H54 (cell line): ENCODE measurements at places on chromosomes 5 and 9.

DNA sequence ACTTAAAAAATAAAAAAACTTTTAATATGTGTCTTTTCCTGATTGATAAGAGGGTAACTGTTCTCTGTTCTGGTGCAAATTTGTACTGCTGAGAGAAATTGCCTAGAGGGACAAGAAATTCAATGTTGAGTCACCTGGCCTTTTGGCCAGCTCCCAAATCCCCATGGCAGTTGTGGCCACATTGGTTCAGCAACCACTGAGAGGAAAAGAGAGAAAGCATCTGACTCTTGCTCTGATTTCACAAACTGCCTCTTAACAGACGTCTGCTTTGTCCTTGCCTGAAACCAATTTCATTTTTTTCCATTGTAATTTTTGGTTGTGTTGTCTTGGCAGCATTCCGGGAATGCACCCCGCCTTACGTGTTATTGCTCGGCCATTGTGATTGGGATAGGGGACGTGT, 42.4 kb downstream of the NTRK2 start:
- peak; percentile 19 for DNase-seq

DNA sequence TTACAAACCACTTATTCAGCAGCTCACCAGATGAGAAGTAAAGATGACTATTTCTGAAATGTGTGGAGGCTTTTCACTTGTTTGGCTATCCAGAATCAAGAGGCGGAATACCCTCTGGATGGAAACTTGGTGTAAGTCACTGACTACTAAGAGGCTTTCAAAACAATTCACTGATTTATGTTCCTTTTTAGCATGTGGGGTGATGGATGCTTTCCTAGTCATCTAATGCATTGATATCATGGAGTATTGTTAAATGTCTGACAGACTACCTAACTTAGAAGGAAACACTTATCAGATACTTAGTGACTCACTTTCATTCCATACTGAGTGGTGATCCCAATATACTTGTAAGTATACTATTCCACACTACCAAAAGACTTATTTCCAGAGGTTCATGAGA, 141.4 kb downstream of the PLK2 start:
- DNase-seq: no peak

DNA sequence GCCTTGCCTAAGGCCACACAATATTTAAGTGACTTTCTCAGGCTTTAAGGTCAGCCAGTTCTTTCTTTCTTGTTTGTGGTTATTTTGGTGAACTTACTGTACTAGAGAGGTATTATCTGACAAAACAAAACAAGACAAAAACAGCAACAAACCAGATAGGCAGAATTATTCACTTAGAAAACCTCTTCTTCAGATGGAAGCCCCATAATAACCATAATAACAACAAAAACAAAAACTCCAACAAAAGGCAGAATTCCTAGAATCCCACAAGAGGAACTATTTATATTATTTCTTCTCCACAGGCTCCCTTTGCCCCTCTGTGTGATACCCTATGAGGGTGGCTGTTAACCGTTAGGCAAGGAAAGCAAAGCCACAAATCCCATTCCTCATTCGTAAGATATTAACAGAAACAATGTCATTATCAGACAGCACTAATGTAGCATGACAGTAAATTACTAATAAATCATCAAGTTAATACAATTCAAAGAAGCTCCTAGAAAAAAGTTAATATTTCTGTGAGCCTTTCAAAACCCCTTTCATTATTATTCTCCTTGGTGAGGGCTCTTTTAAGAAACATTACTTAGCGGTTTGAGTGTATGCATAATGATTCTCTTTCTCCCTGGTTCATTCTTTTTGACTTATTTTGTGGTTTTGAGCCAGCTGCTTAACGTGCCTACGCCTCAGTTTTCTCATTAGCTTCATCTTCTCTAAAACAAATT, 274.9 kb downstream of the EFNA5 start:
- DNase-seq: no peak

- no peak for DNase-seq
These were observed 22.0 kb upstream of the FREM1 start for GRCh38 chr9:14932231-14932630.

- DNase-seq: no peak
These were observed 2.7 kb downstream of the LARP1 start for GRCh38 chr5:154757814-154758406.

- DNase-seq: no peak
These were observed 282.9 kb upstream of the WWC1 start for GRCh38 chr5:168008555-168008954.

- no peak for DNase-seq
These were observed 46.3 kb upstream of the TBC1D9B start for GRCh38 chr5:179953987-179954386.

DNA sequence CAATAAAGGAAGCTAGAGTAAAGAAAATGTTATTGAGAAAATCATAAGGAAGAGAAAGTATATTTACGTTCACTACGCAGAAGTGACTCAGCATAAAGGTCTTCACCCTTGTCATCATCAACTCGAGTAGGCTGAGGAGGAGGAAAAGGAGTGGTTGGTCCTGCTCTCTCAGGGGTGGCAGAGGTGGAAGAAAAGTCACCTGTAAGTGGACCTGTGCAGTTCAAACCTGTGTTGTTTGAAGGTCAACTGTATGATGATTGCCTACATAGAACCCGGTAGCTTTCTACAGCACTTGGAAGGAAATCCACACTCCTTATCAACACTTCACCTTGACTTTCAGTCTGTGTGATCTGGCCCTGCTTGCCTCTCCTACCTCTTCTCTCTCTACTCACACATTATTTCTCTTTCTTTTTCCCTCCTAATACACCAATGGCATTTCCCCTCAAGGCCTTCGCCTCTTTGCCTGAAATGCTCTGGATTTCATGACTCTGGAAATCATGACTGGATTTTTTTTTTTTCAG, 109.3 kb upstream of the CPEB4 start:
- no peak for DNase-seq

DNA sequence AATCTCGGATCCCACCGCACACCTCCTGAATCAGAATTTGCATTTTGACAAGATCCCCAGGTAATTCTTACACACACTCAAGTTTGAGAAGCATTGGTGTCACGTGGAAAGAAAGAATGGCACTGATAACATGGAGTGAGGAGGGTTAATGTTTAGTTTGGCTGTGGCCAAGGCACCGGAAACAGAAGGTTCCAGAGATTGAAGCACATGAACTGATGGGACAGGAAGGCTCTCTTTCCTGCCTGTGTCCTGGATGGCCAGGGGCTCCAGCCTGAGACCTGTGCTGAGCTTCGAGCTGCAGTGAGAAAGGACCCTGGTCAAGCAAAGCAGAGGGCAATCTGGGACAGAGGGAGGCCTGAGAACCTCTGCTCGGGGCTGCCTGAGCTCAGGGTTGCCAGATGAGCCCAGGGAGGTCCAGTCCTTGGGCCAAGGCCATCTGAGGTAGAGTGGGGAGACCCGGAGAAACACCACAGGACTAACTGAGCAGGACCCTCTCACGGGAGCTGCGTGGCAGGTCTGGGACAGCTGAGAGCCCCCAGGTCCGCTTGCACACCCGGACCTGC, 27.3 kb downstream of the AFAP1L1 start:
- DNase-seq: no peak

DNA sequence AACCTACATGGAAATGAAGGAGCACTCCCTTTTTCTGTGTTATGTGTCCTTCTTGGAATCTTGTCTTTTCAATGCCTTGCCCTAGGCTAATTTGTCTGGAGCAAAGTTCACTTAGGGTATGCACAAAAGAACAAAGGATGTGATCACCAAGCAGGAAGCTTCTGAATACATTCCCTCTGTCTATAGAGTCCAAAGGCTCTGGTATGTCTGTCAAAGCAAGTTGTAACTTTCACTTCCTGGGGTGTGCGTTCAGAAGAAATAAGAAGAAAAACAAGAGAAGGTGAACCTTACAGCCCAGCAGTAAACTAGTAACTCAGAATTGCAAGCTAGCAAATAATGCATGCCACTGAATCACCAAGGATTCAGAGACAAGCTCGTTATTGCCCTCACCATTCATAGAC, 31.7 kb upstream of the CDH6 start:
- DNase-seq: no peak

- no peak for DNase-seq
These were observed 64.3 kb upstream of the SLC25A51 start for GRCh38 chr9:37968228-37968701.

GRCh38 chr5:95526871-95527270, 27.9 kb downstream of the SKIC3 start:
- no peak for DNase-seq

DNA sequence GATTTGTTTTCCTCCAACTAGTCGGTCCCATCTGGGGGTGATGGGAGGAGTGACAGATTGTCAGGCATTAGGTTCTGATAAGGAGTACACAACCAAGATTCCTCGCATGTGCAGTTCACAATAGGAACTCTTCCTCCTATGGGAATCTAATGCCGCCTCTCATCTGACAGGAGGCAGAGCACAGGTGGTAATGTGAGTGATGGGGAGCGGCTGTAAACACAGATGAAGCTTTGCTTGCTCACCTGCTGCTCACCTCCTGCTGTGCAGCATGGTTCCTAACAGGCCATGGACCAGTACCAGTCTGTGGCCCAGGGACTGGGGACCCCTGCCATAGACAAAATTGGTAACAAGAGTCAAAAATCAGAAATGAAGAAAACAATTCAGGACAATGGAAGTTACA, 173.3 kb upstream of the HMHB1 start:
- no peak for DNase-seq

DNA sequence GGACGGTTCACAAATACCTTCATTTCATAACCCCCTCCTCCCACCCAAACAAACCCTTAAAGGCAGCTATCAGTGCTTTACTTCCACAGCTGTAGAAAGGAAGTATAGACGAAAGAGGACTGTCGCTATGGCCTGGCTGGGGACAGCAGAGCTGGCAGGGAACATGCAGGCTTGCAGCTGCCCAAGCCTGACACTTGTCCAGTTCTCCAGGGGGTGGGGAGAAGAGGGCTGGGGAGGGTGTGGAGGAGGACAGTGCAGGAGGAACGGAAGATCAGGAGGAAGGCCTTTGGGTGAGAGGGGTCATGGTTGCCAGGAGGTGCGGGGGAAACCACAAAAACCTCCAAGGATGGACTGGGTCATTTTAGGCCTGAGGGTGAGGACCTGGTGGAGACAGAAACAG, 25.9 kb downstream of the ARPC5L start:
- no peak for DNase-seq

DNA sequence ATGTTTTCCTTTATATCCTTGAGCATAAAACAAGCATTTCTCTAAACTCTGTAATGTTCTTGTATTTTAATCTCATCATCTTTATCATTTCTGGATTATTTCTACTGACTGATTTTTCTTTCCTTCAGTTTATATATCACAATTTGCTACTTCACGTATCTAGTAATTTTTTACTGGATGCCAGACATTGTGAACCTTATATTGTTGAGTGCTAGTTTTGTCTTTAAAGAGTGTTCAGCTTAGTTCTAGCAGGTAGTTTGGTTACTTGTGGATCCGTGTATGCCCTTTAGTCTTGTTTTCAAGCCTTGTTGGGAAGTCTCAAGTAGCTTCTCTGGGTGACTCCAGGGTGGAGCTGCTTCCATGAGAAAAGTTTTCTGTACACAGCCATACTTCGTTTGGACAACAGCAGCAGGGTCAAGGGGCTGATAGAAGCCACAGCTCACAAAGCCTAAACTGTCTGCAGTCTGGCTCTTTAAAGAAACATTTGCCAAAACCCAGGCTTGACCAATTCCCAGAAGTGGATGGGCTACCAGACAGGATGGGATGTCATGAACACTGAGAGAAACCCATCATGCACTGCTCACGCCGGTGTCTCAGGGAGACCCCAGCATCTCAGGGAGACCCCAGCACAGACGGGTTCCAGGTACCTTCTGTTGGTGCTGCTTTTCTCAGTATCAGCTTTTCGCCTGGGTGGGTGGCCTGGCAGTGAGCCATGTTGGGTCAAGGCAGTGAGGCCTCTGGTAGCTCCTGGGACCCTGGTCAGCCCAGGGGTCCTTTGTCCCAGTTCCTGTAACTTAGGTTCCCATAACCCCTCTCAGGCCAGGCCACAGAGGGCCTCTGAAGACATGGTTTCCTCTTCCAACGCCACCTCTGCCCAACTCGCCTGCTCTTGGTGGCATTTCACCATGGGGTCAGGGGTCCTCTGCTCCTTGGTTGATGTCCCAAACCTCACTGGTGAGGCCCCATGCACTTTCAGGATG, 29.1 kb downstream of the TRIP13 start:
- no peak for DNase-seq

DNA sequence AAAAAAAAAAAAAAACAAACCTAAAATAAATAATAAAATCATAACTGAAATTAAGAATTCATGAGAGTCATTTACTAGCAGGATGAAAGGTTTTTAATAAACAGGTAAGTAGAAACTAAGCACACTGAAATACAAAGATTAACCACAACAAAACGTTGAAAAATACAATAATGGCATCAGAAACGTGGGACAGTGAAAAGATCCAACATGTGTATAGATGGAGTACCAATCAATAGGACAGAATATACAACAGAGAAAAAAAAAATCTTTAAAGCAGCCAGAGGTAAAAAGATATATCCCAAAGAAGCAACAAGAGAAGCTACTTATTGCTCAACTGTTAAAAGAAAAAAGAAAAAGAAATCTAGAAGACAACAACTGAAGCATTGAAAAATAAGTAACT, 75.2 kb downstream of the RICTOR start:
- no peak for DNase-seq

- DNase-seq: no peak
These were observed 80.0 kb upstream of the TRIO start for GRCh38 chr5:14063138-14063537.

- DNase-seq: peak; percentile 31
These were observed 213.1 kb downstream of the RFK start for GRCh38 chr9:76181020-76181641.

- DNase-seq: no peak
These were observed 7.3 kb downstream of the BRD3 start for GRCh38 chr9:134060546-134060945.

DNA sequence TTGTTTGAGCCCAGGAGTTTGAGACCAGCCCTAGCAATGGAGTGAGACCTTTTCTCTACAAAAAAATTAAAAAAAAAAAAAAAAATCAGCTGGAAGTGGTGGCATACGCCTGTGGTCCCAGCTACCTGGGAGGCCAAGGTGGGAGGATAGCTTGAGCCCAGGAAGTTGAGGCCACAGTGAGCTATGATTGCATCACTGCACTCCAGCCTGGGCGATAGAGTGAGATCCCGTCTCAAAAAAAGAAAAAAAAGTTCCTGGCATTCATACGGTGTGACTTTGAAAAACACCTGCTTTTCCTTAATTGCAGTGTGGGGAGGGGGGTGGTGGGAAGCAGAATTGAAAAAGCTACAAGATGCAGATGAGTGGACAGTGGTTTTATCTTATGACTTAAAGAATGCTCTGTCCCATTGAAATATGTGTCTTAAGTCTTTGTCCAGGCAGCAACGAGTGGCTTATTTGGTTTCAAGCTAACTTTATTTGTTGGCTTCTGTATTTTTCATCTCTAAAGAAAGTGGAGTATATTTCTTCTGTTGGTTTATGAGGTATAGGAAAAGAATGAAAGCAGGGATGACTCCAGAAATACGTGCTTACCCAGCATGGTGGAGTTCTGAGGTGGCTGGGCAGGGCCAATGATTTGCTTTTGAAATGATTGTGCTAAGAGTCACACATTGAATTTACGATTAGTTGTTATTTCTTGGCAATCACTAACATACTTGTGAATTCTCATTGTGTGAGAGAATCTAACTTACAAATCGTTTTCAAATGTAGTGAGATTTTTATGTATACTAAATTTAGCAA, 27.8 kb downstream of the ROPN1L start:
- DNase-seq: no peak
